Renal cortical epithelial cell (primary cell): ENCODE measurements at places on chromosomes 6 and 20.

DNA sequence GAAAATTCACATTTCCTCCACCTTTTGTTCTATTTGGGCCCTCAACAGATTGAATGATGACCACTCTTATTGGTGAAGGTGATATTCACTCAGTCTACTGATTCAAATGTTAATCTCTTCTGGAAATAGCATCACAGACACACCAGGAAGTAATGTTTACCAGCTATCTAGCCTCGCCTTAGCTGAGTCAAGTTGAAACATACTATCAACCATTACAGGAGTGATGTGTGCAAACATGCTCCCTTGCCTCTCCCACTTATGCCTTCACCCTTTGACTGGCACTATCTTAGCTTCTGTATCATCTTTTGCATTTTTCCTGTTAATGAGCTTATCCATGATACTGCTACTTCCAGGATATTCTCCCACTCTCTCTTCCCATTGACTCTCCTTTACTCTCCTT is 191.9 kb downstream of the CENPW start:
- DNase-seq, result no peak

DNA sequence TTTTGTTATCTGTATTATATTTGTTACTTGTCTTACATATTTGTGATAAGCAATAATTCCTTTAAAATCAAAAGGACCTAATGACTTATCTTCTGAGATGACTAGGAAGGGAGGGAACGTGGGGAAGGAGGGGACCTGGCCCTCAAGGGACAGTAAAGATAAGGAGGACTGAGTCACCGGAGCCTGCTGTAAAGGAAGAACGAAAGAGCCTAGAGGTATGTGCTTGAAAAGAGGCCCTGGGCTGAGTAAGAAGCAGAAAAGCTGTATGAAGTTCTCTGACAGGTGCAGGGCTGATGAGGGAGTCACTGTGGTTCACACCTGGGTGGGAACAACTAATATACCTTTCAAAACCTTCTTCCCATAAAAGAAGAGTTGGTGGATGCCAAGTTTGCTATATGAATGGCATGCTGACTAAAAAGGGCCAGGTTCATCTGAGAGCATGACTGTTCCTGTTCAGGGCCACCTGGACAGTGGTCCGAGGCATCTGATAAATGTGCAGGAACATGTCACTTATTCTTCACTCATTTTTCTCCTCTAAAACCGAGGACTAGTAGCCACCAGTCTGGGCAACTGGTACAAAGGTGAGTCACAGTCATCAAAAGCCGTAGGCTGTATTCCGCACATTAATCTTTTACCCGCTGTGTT is 111.3 kb downstream of the TNFAIP3 start:
- DNase-seq, result no peak

GRCh38 chr6:170163405-170164170 is 127.3 kb downstream of the DLL1 start:
- no peak for DNase-seq

DNA sequence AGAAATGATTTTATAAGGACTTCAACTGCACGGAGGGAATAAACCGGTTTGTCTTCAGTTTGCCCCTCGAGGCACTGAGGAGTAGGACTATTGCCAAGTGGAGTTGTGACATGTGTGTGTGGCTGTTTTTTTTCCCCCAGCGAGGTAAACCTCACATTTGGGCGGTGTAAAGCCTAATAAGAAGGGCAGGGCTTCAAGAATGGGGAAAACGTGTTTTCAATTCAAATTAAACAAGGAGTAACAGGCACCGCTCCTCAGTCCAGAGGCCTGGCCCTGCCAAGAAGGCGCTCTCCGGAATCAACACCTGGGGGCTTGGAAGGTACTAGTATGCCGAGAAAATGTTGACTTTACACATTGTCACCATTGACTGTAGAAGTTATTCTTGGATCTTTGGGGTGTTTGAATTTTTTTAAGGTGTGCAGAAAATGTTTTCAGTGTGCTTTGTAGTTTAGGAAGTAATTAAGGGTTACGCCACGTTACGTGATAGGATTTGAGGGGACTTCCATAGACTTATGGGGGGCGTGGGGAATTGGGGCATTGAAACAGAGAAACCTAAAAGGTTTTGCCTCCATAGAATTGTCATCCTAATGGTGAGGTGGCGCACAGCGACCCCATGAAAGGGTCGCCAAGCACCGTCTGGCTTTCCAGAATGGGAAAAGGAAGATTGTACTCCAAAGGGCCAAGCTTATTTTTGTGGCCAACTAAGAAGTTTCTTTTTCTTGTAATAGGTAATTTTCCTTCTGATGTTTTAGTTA is 791 bp downstream of the ADGRG6 start:
- DNase-seq, result peak; percentile 51

- DNase-seq, result no peak
Observed at GRCh38 chr20:22823119-22823518, 212.0 kb upstream of the SSTR4 start.

DNA sequence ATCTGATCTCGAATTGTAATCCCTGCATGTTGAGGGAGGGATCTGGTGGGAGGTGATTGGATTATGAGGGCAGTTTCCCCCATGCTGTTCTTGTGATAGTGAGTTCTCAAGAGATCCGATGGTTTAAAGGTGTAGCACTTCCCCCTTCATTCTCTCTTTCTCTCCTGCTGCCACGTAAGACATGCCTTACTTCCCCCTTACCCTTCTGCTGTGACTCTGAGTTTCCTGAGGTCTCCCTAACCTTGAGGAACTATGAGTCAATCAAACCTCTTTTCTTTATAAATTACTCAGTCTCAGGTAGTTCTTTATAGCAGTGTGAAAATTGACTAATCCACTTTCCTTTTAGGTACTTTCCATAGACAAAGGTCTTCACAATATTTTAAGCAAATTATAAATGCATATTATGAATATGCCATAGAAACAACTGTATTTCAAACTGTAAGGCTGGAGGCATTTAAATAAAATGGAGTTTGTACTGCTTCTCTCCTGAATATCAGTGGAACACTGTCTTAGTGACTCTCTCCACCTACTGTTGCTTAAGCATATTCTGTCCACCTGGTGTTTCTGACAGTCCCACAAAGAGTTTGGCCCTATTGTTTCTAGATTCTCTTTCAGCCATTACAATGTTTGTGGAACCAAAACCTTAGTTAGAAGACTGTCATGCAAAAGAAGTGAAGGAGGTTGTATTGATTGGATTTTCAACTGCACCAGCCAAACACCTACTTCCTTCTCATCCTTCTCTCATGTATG is 24.3 kb upstream of the IL17A start:
- DNase-seq, result no peak
